ENCODE measurements at places on chromosomes 4 and X.

- no peak for DNase-seq
These were observed 7.2 kb downstream of the CLDN22 start for GRCh38 chr4:183312841-183313240.

- peak; percentile 20 for DNase-seq
These were observed 1016.5 kb downstream of the SH3BGRL start for GRCh38 chrX:82218361-82218760.

DNA sequence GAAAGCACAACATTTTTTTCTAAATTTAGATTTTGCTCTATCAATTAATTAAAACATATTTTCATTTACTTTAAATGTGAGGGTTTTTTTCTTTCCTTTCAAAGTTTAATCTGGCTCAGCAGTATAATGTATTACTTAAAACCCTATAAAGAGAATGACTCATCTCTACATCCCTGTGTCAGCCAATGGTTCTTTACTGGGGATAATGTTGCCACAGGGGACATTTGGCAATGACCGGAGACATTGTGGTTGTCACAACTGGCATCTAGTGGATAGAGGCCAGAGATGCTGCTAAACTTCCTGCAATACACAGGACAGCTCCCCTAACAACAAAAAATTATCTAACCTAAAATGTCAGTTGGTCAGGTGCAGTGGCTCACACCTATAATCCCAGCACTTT is 53.8 kb downstream of the SYNPO2 start:
- peak; percentile 84 for DNase-seq

DNA sequence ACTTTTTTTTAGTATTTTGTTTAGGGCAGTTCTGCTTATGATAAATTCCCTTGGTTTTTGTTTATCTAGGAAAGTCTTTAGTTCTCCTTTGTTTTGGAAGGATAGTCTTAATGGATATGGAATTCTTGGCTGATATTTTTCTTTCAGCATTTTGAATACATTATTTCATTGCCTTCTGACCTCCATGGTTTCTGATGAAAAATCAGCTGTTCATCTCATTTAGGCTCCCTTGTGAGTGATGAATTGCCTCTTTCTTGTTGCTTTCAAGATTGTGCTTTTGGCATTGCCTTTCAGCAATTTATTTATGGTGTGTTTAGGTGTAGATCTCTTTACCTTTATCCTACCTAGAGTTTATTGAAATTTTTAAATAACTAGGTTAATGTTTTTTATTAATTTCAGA is 41.5 kb upstream of the LCORL start:
- DNase-seq: no peak

- no peak for DNase-seq
These were observed 200.3 kb upstream of the NHS start for GRCh38 chrX:17174671-17175070.

DNA sequence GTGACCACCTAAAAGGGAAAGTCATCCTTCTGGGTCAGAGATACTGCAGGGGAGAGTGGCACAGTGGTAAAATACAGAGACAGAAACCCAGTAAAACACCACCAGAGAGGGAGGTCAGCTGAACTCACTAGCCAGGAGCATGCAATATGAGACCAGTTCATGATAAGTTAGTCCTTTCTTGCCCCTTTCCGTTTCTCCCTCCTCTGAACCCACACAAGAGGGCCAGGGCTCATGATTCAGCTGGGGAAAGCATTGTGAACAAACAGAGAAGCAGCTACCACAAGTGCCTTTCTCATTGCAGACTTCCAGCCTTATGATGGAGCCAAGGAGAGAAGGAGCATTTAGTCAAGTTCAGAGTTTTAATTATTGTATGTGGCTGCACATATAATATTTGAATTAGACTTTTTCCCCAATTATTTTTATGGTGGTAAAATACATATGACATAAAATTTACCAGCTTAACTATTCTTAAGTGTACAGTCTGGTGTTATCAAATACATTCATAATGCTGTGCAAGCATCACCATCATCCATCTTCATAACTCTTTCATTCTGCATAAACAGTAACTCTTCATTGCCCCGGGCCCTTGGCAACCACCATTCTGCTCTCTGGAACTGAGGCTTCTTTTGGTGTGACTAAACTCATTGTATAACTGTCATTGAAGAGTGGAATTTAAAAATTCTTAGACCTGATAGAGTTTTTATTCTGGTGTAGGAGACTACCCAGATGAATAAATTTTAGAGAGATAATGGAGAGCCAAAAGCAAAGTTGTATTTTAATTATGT is 114.6 kb downstream of the DDIT4L start:
- DNase-seq: peak; percentile 19

DNA sequence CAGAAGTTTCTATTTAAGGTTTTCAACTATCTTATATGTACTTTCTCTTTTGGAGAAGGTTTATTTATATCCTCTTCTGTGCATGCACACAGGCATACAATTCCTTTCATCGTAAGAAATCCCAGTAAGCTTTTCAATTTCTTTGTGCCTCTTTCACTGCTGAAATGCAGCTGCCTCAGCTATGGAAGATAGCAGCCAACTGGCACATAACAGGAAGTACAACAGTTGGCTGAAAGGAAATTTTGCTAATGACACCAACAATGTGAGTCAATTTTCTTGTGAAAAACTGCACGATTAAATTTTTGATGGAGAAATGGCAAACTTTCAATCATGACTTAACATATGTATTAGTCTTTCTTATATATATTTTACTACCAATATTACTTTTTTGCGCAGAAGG is 74.5 kb upstream of the PAQR3 start:
- no peak for DNase-seq

- DNase-seq: no peak
These were observed 4.0 kb downstream of the TCEAL2 start for GRCh38 chrX:102129473-102129872.

DNA sequence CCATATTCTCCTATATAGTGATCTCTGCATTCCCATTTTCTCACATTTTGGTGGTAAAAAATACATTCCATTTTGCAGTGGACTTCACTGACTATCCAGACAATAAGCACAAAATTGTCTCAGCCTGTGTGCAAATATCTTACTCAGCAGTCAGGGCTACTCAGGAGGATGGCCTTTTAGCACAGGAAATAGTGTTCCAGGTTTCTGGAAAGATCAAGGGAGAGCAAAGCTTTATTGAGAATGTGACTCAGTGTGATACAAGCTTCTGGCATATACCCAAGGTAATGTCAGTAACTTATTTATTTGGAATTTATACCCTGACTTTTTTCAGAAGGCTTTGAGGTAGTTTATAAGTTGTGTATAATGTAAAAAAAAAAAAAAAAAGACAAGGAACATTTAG is 233.4 kb downstream of the TEX13A start:
- DNase-seq: no peak

DNA sequence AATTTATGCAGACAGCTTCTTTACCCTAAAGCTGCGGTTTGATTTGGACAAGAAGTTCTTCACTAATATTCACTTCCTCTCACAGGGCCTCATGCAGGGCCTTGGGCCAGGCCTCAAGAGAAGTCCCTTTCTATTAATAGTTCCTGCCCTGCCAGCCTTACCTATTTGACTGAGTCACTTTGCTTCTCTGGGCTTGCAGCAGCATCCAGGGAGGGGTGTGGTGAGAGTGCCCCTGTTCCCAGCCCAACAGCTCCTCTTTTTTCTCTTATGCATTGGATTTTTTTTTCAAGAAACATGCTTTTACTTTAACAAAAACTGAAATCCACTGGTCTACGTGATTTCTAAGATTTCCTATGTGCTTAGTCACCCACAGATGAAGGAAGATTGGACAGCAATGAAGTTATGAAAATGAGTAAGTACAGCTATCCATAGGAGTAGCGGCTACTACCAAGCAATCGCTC is 26.7 kb downstream of the FAM156B start:
- peak; percentile 62 for DNase-seq
